H9 (cell line): ENCODE measurements at places on chromosomes 5 and 9.

DNA sequence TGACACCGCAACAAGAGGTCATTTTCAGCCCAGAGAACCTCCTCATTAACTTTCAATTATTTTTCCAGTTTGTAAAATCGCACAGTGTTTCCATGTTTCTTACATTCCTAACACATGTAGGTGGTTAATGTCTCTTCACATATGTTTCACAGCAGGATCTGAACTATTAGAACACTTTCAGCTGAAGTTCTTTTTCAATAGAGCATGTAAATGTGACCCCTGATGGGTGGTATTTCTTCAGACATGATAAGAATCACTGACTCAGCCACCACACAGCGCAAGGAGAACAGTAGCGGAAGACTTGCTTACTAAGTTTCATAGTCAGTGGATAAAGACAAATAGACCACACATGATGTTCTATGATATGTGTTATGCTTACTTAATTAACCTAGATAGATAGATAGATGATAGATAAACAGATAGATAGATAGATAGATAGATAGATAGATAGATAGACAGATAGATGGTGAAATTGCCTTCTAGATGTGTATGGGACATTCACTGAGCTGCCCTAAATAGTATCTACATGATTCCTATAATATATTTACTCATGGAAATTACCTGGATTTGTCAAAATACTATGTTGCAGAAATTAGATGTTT is 1992.1 kb upstream of the NUDT12 start:
- DNase-seq: no peak

DNA sequence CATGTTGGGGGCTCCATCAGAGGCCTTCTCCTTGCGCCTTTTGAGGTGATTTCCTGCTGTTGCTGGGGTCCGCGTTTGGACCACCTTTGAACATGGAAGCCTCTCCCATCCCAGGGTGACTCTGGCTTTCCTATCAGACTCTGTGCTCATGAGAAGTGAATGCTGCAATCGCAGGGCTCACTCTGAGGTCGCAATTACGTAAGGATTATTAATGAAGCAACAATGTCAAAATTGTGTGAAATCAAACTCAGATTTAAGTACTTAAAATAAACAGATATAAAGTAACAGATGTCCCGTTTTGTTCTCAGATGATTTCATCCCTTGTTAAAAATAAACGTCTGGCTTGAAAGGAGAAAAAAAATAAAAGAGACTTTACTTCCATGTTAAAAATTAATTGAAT is 634.2 kb downstream of the BNC2 start:
- DNase-seq: no peak

- peak; percentile 75 for DNase-seq
Observed at GRCh38 chr5:81755320-81755719, 4.4 kb upstream of the SSBP2 start.

DNA sequence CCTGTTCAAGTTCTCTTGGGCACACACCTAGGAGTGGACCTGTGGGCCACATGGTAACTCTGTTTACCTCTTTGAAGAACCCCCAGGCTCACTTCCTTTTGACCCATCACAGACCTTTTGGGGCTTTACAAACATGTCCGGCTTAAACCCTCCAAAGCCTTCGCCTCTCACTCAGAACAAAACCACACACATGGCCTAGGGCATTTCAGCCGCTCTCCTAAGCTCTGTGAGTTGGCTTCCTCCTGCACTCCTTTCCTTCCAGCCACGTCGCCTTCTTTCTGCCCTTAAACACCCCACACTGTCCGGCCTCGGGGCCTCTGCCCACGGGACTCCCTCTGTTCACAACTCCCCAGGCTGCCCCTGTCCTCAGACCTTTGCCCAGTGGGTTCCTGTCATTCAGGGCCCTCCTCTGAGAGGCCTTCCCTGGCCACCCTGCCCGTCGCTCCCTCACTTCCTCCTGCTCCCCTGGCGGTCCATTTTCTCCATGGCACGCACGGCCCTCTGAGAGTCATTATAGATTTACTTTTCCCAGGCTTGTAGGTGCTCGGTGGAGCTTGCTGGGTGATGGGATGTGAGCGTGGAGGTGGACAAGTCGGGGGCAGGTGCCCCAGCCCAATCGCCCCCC is 1.9 kb downstream of the DOK3 start:
- no peak for DNase-seq

DNA sequence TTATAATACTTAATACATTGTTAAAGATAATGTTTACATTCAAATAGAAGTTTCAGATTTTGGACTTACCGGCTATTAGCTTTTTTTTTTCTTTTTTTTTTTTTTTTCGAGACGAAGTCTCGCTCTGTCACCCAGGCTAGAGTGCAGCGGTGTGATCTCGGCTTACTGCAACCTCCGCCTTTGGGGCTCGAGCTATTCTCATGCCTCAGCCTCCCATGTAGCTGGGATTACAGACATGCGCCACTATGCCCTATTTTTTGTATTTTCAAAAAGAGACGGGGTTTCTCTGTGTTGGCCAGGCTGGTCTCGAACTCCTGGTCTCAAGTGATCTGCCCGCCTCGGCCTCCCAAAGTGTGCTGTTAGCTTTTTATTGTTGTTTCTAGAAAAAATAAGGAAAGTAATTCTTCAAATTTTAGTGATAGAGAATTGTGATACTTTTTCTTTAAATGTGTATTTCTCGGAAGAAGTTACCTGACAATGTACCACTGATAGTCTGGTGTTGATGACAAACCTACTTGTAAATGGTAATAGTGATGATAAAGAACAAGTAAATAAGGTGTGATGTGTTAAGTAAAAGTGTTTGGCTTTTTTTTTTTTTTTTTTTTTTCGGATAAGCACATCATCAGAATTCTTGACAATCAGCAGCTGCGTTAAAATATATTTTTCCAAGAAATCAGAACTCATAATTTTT is 2.7 kb downstream of the CDC42SE2 start:
- DNase-seq: no peak

DNA sequence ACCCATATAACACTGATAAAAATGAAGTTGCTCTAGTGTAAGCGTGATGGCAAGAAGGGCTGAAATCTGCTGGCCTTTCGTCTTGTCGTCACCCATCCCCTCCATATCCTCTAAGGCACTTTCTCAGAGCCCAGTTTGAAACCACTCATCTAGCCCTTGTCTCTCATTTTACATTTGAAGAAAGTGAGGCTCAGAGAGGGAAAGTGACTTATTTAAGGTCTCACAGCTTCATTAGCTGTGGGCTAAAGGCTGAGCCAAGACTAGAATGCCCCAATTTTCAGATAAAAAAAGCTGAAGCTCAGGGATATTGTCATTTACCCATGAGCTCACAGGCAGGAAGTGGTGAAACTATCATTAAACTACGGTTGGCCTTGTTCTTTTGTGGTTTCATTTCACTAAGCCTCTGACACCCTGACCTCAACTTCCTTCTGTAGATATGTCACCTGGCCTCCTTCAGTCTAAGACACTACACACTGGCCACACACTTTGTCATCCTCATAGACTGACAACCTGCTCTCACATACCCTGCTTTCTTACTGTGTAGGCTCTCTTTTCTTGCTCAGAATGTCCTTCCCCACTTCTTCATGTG is 176.7 kb upstream of the DMAC1 start:
- no peak for DNase-seq

DNA sequence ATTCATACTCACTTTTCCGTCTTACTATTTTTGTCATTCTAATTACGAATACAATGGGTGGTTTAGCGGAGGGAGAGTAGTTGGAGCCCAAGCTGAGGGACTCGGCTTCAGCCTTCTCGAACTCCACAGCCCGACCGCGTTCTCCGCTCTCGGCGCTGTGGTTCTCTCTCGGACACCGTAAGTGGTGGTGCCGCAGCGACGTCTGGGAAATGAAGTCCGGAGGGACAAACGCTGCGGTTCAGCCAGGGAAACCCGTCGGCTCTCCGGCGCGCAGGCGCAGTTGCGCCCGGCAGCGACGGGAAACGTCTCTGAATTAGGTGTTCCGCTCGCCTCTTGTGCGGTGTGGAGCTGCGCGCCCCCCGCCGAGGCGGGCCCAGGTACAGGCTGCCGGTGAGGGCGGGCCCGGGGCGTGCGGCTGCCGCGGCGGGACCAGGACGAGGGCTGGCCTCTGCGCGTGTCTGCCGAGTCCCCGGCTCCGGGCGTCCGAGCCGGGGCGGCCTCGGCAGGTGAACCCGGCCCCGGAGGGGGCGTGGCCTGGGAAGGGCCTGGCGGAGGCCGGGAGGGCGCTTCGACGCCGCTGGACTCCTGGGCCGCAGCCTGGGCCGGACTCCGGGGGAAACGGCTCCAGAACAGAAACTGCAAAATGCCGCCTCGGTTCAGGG is at the start of gene ZNF879:
ZNF879 (plus strand) TSS at position 277 of the 662 bp plus-strand sequence. CDS start 1,201 bp downstream, outside the sequence.
- peak; percentile 97 for DNase-seq

- no peak for DNase-seq
Observed at GRCh38 chr9:110900456-110900855, 137.8 kb downstream of the LPAR1 start.

- DNase-seq: no peak
Observed at GRCh38 chr9:36770025-36770424, 197.3 kb downstream of the MELK start.

DNA sequence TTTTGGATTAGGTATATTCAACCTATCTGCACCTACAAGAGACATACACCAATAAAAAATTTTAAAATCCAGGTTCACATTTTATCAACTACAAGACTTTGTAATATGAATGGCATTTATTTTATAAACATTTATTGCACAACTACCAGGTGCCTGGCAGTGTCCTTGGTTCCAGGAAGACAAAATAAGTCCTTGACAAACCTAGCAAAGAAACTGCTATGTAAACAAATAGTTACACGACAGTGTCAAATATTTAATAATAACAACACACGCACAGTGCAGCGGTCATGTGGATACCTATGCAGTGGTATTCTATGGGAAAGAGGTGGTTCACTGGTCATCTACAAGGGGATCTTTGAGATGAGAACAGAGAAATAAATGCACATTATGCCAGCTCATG is 120.7 kb downstream of the MYO10 start:
- no peak for DNase-seq
